Hematopoietic multipotent progenitor cell treated with erythropoietin and hydrocortisone succinate and interleukin-3 and kit ligand, for 6 days (in vitro differentiated cells): ENCODE measurements at places on chromosomes 3 and 15.

DNA sequence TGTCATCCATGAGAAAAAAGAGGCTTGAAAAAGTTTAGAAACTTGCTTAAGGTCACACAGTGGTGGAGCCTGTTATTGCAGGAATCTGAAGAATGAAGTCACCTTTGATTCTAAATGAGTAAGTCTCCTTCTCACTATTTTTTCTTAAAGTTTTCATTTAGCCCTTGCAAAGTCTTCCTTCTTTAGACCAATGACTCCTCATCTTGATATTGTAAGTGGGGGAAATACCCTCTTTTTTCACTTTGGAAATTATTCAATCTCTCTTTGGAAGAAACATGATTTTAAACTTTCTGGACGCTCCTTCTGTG lies 787 bp upstream of the SLMAP start:
- DNase-seq: peak; percentile 84

DNA sequence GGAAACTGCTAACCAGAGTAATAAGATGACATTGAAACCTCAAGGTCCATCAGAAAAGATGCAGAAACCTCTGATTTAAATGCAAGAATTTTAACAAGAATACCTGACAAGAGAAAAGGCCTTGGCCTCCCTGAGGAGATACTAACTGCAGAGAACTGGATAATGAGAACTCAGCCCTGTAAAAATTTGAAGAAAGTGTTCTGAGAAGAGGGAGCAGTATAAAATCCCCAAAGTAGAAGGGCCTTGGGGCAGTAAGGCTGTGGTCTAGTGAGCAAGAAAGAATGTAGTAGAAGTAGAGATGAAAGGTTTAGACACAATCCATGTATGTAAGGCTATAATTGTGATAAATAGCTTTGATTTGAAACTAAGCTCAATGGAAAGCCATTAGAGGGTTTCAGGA lies 394.1 kb downstream of the ZBBX start:
- no peak for DNase-seq

DNA sequence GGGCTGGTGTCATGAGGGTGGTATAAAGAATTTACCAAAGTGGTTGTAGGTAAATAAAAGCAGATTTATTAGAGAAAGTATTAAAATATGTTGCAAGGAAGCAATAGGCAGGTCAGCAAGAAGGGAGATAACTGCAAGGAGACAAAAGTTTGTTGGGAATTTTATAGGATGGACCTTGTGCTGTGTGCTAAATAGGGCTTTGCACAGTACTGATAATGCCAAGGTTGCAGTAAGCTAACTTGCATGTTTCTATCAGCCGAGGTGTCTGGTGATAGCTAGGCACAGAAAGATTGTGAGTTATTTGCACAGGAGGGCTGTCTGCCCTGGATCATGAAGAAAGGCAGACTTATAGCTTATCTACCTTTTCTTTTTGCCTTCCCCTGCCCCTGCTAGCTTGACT lies 102.5 kb upstream of the SPRED1 start:
- no peak for DNase-seq

DNA sequence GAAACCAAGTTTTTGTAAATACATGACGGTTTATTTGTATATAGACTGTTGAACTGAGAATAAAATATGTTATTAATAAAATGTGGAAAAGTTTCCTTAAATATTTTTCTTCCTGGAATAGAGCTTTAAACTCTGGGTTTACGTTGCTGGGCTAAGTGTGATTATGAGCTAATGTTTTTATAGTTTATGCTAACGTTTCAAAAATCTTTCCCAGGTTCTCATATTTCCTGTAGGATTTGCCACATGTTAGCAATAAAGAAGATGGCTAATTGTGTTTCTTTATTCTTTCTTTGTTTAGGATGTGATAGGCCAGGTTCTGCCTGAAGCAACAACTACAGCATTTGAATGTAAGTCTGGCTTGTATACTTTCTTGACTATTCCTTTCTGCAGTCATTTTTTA lies 7.2 kb downstream of the MAP2K5 start:
- no peak for DNase-seq

DNA sequence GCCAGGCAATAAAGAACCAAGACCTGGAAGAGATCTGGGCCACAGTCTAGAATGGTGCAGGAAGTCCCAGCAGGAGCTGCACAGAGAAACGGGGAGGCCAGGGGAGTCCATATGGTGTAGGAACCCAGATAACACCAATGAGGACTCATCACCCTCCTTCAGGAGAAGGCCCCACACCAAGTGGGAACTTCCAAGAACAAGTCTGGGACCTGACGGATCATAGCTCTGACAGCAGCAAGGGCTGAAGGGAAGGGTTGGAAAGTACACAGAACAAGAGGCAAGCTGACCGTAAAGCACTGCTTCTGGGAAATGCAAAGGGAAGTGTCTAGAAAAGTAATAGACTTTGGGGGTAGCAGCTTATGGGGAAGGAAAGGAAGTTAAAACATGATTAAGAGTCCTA lies 34.5 kb downstream of the ANO10 start:
- no peak for DNase-seq

DNA sequence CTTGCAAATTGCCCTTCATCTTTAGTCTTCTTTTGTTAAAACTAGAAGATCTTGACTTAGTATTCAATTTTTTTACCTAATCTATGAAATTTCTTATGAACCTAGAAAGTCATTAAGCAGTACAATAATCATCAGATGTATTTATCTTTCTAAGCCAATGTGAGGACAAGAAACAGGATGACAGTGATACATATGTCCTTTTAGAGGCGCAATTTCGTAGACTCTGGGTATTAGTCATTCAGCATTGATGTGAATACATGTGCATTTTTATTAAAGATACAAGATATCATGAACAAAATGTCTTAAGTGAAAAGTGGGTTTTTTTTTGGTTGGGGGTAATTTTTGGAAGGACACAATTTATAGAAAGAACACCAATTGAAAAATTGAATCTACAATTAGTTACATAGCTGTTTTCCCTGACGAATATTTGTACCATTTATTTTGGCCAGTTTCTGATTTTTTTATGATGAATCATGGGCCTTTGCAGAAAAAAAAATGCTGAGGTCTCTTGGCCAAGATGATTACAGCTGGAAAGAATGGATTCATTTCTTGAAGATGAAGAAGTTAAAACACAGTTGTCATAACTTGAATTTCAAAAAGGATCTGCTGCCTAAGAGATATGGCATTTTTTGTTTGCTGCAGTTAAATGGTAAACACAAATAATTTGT lies 48.9 kb upstream of the AGTR1 start:
- no peak for DNase-seq

- no peak for DNase-seq
Observed at GRCh38 chr3:190807719-190808375, 54.6 kb downstream of the GMNC start.

DNA sequence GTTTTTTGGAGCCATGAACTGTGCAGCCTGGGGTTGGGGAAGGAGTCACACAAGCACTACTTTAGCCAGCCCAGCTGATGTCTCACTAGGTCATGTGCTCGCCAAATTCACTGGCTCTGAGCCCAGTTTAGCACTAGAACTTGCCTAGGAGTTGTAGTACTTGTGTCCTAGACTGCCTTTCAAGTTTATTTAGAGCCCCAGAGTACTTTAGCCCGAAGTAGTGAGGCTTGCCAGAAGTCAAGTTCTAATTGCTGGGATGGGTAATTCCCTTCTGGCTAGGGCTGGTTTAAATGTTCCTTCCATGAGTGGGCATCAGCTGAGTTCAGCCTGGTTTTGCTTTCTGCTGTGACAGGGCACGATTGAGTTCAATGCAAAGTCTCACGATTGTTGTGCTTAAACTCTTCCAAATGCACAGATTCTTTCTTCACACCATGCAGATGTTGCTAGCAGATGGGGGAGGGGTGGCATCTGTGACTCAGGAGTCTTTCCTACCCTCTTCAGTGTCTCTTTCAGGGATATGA lies 228.2 kb upstream of the ZPLD1 start:
- DNase-seq: peak; percentile 35

- no peak for DNase-seq
Observed at GRCh38 chr3:13764161-13764560, 115.7 kb downstream of the WNT7A start.

GRCh38 chr3:155853214-155854140 lies 750 bp downstream of the SLC33A1 start:
- DNase-seq: peak; percentile 55

GRCh38 chr3:32577581-32578556 lies 7.2 kb upstream of the DYNC1LI1 start:
- DNase-seq: peak; percentile 78

DNA sequence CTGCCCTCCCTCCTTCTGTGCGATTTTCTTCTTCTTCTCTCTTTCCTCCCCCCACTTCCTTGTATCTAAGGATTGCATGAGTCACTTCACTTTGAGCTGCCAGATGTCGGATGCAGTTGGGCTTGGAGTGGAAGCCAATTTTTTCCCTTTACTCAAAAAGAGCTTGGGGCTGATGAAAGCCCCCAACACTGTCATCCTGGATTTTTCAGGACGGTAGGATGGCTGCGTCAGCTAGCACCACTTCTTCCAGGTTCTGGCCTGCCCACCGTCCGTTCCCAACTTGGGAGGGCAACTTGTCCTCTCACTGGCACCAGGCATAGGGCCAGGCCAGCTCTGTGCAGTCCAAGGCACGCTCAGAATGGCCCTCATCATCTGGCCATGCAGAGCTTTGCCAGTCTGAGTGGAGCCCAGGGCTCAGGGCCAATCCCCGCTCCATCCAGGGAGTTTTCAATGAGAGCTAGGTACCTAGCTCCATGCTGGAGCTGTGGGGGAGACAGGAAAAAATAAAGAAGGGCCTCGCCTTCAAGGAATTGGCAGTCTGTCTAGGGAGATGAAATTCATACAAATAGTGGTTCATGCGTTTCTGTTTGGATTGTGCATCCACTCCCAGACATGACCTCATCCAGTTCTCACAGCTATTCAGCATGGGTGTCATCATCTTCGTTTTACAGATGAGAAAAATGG lies 47.7 kb upstream of the INSYN1 start:
- no peak for DNase-seq

GRCh38 chr15:38691965-38692788 lies 127.6 kb upstream of the RASGRP1 start:
- DNase-seq: no peak

DNA sequence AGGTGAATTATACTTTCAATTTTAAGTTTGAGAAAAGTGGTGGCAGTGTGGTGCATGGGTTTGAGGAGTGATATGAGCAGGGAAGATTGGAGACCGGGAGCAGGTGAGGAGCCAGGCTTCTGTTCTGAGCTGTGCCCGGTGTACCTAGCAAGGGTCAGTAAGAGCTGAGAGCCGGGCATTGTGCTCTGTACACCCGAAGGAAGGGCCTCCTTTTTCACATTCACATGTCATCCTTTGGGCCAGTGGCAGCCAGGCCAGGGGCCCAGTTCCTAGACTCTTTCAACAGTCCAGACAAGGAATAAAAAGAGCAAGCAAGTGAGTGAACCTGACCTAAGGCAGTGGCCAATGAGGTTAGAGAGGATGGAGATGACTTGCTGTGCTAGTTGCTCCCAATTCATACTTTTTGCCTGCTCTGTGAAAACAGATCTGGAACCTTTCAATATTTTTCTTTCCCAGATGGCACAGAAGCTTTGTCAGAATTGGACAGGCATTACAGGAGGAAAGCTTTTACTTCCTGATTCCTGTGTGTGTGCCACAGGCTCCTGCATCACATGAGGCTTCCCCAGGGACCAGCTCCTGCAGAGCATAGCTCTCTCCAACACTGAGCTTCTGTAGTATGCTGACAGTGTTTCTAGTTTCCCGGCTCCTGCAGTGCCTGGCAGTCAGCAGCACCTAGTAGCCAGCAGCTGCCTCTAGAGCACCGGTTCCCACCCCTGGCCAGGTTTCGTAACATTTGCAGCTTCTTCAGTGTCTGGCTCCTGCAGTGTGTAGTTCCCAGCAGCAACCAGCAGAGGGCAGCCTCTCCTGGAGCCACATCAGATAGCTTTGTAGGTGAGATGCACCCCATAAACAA lies 5.3 kb upstream of the TRA2B start:
- peak; percentile 89 for DNase-seq

DNA sequence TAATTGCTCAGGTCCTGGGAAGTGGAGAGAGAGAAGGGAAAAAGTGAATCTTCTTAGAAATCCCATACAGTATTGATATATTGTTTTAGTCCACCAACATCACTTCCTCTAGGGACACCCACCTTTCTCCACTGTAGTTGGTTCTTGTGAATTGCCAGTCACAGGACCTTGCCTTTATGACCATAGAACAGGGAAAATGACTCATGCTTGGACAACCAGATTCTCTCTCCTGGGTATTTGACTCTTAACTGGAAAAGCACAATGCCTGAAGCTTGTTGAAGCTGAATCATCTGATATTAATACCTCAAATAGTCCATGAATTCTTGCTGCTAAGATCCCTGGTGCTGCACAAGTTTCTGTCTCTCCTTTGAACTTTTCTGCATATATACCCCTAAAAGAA lies 32.5 kb upstream of the DCLK3 start:
- DNase-seq: no peak

DNA sequence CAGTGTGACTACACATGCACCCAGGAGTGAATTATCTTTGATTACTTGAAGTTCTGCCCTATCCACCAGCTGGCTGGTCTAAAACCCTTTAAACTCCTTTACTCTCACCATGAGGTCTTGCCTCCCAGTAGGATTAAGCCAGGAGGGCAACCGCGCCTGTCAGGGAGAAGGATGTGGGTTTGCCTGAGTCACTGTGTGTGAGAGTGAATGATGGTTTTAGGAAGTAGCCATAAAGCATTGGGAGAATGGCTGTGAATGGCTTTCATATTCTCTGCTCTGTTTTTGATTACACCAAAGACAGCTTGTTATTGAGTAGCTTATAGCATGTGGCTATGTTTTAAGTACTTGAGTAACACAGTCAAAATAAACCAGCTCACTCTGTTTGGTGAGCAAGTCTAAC lies 637.7 kb upstream of the TBL1XR1 start:
- DNase-seq: peak; percentile 14

GRCh38 chr3:99172736-99173657 lies 271.5 kb upstream of the DCBLD2 start:
- peak; percentile 76 for DNase-seq

- peak; percentile 70 for DNase-seq
Observed at GRCh38 chr3:143278721-143279120, 159.2 kb downstream of the CHST2 start.

- no peak for DNase-seq
Observed at GRCh38 chr15:25062551-25063430, 108.0 kb downstream of the SNRPN start.

GRCh38 chr15:93861956-93862741 lies 369.2 kb upstream of the MCTP2 start:
- DNase-seq: peak; percentile 25

- no peak for DNase-seq
Observed at GRCh38 chr3:132652640-132653270, 6.9 kb downstream of the ACAD11 start.

- DNase-seq: no peak
Observed at GRCh38 chr15:91124132-91124531, 24.1 kb downstream of the SV2B start.

GRCh38 chr15:95561463-95561862 lies 769.0 kb upstream of the NR2F2 start:
- no peak for DNase-seq

- DNase-seq: peak; percentile 93
Observed at GRCh38 chr3:32177702-32178198, 60.7 kb upstream of the CMTM8 start.

- peak; percentile 92 for DNase-seq
Observed at GRCh38 chr15:42495361-42496212, at the start of gene SNAP23. Gene SNAP23 (plus strand): TSS chr15:42495634. CDS start chr15:42511847, 16,213 bp downstream.
